Activated CD4-positive, CD25-positive, alpha-beta regulatory T cell (primary cell): ENCODE measurements at places on chromosomes 6 and 20.

DNA sequence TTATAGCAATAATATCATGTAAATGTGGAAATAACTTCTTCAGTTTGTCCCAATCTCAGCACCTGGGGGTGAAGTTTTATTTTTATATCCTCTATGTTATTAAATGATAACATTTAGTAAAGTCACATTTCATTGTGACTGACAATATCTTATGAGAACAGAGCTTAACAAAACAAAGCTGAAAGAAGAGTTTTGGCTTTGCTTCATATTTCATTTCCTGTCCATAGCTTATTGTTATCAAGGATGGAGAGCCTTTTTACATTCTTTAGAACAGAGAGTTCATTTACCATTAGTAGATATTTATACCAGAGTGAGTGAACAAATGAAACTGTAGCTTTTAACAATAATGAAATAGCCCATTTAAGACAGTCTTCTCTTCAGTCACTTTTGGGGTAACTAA lies 231.9 kb upstream of the SGK1 start:
- no peak for DNase-seq

GRCh38 chr6:13378669-13379590 lies 50.6 kb upstream of the TBC1D7 start:
- DNase-seq: no peak

GRCh38 chr20:49615401-49616153 lies 47.6 kb upstream of the PTGIS start:
- no peak for DNase-seq

DNA sequence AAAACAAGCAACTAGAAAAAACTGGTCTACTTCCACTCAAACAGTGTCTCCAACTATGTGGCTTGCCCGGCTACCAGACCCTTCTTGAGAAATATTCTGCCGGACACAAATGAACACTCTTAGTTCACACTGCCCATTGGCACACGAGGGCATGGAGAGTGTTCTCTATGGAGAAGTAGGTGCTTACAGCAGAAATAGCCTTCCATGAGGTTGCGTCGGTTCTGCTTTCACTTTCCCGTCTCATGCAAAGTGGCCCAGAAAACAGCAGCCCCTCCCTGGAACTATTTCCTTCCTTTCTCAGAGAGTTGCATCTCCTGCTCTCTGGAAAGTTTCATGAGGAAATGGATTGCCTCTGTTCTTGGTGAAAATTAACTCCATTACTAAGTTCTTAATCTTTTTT lies 9.5 kb upstream of the HLA-DOA start:
- DNase-seq: no peak

- no peak for DNase-seq
These were observed 8.7 kb downstream of the CST3 start for GRCh38 chr20:23629017-23629541.

DNA sequence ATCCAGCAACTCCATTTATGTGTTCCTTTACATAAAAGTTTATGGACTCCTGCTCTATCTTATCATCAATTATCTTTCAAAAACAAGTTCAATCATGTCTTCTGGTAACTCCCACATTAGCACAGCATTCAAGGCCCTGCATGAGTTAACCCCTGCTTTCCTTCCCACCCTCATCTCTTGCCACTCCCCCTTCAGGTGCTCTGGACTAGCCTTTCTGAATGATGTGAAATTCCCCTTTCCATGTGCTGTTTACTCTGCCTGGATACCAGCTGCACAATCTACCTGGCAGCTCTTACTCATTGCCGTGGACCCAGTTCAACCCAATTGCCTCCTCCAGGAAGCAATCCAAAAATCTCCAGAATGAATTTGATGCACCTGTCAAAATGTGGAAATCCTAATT lies 11.9 kb downstream of the ADGRF4 start:
- no peak for DNase-seq

GRCh38 chr6:41966961-41967311 lies 25.3 kb upstream of the CCND3 start:
- DNase-seq: no peak

- DNase-seq: no peak
These were observed 651.8 kb downstream of the QKI start for GRCh38 chr6:164066335-164066734.

- DNase-seq: no peak
These were observed 119.2 kb upstream of the TMEM170B start for GRCh38 chr6:11418290-11418905.
